ENCODE measurements at places on chromosomes 3 and 15.
A peak's percentile ranks its signal among the peaks of the same experiment; 100 is the strongest.

DNA sequence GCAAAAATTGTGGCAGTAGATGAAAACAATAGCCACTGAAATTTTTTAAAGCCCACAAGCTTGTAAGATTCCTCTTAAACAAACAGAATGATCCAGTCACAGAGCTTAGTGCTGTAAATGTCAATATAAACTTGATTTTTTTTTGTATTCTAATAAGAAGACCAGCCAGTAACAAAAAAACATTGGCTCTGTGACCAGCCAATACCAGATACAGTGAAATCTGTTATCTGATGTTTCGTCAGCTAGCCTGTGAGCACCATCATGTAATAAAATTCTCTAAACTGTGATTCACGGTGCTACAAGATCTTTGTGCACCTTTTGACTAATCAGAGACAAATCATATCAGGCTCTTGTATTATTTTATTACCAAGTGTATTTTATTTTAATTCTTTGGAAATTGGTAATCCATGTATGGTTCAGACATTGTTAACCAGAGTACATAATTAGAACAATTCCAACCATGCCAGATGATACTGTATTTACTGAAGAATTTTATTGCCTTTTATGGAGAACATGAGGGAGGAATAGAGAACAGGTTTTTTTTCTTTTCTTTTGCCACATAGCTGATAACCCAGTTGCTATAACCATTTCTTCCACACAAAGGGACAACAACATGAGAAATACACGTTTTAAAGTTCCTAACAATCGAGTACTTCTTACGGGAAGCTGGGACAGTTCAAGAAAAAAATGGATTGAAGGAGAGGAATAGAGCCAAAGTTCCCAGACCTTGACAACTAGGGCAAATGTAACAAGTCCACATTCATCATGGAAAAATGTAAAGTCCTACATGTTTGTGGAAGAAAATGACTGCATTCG is 71.9 kb downstream of the FILIP1L start:
- no peak for DNase-seq

DNA sequence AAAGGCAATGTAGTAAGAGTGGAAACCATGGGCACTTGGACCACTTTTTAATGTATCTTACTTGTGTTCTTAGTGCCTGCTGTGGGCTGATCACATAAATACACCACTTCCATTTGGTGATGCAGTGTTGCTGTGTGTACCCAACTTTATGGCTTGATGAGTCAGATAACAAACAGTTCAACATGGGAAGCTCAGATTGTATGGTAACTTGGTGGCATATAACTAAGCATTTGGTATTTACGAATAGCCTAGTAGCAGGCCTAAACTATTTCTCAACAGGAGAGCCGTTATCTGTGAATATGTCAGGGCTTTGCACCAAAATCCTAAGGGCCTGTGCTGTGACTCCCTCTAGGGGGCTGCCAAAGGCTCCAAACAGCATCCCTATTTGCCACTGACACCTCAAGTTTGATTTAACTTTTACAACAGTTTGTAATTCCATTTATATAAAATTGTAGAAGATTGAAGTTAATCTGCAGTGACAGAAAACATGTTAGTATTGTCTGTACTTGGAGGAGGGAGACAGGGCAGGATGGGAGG is 640.4 kb upstream of the CADM2 start:
- peak; percentile 19 for DNase-seq

DNA sequence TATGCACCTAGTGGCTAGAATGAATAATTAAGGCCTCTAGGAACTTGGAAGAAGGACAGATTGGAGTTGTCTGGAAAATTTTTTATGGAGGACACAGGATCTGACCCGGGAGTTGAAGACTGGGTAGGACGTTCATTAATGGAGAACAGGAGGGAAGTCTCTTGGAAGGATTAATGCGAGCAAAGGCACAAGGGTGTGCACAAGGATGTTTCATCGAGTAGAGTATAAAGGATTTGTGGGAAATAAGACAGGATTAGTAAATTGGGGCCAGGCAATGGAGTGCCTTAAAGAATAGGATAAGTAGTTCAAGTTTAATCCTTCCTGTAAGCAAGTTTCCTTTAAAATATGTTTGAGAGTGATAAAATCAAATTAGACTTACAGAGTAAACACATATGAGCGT is 14.6 kb downstream of the LMOD3 start:
- no peak for DNase-seq

- DNase-seq = no peak
These were observed 71.3 kb downstream of the PTPRG start for GRCh38 chr3:61632568-61633175.

- DNase-seq = no peak
These were observed 289.2 kb upstream of the CHRM5 start for GRCh38 chr15:33679061-33679460.

DNA sequence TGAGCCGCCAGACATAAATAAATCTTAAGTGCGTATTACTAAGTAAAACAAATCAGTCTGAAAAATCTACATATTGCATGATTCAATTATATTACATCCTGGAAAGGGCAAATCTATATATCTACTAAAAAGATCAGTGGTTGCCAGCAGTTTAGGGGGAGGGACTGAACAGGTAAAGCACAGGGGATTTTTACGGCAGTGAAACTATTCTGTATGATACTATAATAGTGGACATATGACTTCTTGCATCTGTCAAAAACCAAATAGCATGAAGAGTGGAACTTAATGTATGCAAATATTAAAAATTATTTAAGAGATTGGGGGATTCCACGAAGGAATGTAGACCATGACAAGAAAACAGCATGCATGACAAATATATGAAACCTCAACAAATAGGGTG is 111.6 kb downstream of the MYO9A start:
- no peak for DNase-seq

- DNase-seq = peak; percentile 46
These were observed 237.8 kb upstream of the NR2E3 start for GRCh38 chr15:71572452-71573053.

GRCh38 chr15:63372018-63372705 is 9.5 kb downstream of the CA12 start:
- DNase-seq = no peak

DNA sequence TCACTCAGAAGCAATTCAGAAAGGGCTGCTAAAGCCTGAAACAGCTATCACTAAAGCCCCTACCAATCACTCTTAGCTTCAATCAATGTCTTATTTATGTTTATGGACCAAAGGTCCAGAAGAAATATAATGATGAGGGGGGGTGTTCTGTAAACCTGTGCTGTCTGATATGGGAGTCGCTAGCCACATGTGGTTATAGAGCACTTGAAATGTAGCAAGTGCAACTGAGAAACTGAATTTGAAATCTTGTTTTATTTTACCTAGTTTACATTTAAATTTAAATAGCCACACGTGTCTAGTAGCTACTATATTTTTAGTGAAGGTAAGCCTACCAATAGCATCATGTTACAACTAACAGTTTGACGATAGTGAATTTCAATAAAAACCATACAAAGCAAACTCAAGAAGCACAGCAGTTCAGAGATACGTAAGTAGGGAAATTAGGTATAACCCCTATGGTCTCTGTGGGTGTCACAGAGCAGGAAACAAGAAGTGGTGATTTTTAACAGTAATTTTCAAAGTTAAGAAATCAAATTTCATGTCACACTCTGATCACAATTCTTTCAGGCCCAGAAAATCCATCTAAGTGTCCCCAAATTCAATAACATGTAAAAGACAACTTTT is 3.6 kb downstream of the POU1F1 start:
- DNase-seq = no peak

- no peak for DNase-seq
These were observed 258.9 kb upstream of the MEIS2 start for GRCh38 chr15:37359101-37359892.

GRCh38 chr3:65548848-65549625 is 489.7 kb downstream of the MAGI1 start:
- DNase-seq = peak; percentile 58

GRCh38 chr3:112327371-112327951 is 5.5 kb upstream of the CD200 start:
- DNase-seq = no peak

GRCh38 chr3:181344331-181344730 is 354.8 kb upstream of the DNAJC19 start:
- no peak for DNase-seq

DNA sequence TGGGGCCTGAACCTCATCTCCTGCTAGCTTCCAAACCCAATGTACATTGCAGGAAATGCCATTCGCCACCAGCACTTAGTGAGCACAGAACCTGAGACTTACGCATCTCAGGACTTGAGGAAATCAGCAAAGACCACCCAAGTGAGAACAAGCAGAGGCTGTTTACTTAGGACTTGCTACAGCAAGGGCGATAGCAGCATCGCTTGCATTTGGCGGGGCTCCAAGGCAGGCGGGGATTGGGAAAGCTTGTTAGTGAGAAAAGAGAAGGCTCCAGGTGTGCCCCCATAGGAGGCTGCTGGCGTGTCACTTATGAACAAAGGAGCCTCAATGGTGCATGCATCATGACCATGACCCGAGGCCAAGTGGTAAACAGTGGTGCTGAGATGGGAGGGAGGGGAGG is 19.7 kb downstream of the SLC6A20 start:
- DNase-seq = no peak

DNA sequence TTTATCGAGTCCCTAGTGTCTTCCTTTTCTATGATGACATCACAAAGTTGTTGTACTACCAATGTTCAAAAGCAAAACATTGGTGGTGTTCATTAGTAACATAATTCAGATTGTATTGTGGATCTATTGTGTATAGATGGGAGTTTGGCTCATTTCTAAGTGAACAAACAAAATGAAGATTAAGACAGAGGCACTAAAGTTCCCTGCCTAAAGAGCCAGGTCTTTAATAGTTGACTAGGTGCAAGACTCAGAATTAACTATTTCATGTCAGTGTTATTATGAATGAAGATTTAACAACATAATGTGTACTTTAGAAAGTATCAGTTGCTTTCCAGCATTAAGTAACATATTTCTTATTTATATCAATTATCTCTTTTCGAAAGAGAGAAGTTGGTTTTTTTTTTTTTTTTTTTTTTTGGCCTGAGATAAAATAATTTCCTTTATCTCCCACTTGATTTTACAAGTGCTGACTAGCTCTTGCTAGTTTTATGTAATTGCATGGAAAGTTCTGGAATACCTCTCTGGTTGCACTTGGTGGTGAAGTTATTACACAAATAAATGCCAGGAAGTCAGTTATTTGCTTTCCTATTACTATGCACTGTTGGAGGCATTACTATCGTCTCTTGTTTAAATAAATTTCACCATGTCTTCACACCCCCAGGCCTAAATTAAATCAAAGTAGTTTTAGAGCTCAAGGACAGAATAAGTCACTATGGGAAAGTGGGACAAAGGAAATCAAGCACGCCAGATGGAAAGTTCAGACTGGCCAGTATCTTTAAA is 48.7 kb downstream of the NAALADL2 start:
- DNase-seq = no peak

GRCh38 chr3:32522682-32523081 is 20.0 kb upstream of the CMTM6 start:
- no peak for DNase-seq

GRCh38 chr3:79247725-79248043 is 520.1 kb downstream of the ROBO1 start:
- no peak for DNase-seq
